ENCODE measurements at places on chromosomes 5 and 9.
A peak's percentile ranks its signal among the peaks of the same experiment; 100 is the strongest.

DNA sequence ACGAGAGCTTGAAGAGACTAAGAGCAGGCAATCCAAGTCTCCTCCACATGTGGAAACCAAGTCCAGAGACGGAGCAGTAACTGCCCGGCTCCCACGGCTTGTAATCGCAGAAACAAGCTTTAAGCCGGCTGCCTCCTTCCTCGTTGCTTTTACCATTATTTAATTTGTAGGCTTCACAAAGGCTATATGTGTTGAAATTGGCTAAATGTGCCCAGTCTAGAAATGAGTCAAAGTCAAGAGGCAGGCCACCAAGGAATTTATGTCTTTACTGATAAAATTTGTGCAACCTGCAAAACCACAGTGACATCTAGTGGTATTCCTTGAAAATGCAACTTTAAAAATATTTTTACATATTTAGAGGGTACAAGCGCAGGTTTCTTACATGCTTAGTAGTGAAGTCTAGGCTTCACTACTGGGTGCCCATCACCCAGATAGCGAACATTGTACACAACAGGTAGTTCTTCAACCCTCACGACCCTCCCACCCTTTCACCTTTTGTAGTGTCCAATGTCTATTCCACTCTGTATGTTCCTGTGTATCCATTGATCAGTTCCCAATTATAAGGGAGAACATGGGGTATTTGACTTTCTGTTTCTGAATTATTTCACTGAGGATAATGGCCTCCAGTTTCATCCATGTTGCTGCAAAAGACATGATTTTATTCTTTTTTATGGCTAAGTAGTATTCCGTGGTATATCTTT, 33.5 kb upstream of the EBF1 start:
- peak; percentile 6 for DNase-seq

- DNase-seq = no peak
These were observed 7.1 kb downstream of the NEK6 start for GRCh38 chr9:124264823-124265233.

GRCh38 chr5:147169901-147170300, 64.9 kb upstream of the STK32A start:
- no peak for DNase-seq

DNA sequence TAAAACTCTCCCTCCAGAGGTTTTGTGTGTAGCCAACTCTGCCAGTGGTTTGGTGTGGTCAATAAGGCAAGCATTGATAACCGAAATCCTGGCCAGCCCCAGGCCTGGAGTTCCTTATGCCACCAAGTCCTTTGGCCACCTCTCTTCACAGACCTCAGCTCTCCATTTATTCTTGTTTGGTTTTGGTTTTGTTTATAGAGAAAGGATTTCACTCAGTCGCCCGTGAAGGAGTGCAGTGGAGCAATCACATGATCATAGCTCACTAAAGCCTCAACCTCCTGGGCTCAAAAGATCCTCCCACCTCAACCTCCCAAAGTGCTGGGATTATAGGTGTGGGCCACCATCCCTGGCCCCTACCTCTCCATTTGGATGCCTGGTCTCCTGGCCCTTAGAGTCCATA, 55.4 kb upstream of the PPARGC1B start:
- DNase-seq = no peak

DNA sequence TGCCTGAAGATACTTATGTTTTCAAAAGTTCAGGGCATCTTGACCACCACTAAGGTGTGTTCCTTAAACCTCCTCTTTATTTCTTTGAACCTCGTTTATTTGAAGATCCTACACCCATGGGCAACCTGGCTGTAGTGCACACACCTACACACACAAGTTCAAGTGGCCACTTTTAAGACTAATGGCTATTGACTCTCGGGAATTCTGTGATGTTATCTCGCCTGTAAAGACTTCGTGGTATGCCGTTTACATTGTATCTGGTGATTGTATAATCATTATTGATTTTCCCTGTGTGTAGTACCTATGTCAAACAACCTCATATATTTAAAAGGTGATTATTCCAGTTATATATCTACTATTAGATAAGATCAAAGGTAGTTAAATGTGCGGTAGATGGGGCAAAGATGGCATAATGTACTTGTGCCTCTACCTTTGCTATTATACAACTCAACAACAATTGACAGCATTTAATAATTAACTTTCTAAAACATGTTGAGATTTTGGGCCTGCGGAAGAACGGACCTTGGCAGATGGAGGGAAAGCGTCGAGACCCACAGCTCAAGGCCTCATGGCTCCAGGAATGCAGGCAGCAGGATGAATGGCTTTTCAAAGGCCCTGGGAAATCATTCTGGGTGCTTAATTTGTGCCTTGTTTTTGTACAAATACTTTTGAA, 51.4 kb upstream of the IRX2 start:
- no peak for DNase-seq

DNA sequence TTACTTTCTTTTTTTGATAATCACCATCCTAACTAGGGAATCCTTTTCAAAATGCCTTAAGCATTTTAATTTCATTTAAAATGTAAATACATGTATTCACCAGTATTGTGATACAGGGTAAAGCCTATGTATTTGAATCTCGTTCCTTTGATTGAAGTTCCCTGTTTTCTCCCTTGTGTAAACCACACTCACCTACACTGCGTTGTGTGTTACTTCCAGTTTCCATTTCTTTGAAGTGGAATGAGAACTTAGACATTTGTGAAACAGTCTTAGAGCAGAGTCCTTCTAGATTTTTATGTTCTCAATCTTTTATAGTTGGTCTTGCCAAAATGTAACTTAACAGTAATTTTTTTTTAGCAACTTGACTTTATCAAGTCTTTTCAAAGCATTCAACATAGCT, 101.4 kb downstream of the ZNF462 start:
- DNase-seq = no peak

DNA sequence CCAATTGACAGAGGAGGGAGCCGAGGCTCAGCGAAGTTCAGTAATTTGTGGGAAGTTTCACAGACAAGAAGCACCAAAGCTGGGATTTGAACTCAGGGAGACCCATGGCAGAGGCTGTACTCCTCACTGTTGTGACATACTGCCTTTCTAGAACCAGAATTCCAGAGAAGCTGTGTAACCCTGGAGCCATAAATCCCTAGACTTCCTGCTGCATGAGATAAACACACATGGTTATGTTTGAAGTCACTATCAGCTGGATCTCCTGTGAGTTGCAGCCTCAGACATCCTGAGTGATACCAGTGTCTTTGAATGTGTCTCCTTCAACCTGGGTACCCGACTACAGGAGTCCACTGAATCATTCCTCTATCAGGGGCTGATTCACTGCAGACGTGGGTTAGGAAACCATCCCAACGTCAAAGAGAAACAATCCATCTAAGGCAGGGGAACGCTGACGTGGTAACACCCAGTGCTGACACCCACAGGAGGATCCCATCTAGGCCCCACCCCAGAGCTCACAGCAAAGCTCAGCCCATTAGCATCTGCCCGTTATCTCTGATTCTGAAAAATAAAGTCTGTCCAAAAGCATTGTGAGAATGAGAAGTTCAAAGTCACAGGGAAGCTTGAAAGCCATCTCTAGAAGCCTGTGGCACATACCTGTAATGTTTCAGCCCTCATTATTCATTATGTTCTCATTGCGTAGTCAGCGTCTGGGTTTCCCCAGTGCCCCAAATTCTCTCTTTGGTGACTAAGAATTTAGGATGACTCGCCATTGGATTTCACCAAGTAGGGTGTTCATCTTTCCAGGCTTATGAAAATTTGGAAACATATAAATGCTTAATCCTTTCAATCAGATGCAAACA, 36.3 kb upstream of the BASP1 start:
- DNase-seq = no peak

GRCh38 chr5:544675-545355, 20.6 kb upstream of the SLC9A3 start:
- DNase-seq = no peak

DNA sequence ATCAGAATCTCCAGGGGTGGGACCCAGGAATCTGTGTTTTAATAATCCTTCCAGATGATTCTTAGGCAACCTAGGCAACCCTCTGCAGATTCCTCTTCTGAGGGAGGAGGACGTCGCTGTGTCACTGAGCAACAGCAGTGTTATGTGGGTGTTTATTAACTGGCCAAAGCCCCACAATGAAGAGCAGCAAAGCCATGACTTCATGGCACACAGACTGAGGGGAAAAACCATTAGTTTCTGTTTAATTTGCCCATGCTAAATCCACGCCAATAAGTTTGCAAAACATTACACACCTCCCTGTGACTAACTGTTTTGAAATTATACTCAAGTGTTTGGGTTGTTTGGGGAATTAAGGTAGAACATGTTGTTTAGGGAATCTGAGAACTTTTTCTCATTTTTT, 83.7 kb upstream of the TMED7 start:
- no peak for DNase-seq

DNA sequence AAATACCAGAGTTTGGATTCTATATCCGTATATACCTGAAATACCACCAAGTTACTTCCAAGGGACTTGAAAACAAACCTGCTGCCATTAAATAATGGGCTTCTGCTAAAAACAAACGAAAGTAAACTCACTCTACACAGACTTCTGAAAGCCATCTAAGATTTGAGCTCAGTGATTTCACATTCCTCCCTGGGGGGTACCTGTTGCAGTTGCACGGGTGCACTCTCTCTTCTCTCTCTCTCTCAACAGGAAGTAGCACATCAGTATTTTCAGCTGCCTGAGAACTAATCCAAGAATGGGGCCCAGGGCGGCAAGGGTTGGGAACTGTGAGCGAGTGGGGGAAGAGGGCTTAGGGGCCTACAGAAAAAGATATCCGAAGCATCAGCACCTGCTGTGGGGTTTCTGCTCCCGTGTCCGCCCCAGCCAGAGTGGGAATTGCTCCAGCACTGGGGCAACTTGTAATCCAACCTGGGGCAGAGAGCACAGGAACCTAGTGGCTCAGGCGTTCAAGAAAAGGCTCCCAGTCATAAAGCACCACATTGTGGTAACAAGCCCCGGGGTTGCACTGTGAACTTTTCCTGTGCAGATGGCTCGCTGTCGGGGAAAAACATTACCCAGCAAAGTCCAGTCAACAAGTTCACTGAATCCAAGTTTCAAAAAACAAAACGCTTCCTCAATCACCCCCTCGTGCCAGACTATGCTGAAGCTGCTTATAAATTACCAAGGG, 99.8 kb downstream of the EFNA5 start:
- no peak for DNase-seq

DNA sequence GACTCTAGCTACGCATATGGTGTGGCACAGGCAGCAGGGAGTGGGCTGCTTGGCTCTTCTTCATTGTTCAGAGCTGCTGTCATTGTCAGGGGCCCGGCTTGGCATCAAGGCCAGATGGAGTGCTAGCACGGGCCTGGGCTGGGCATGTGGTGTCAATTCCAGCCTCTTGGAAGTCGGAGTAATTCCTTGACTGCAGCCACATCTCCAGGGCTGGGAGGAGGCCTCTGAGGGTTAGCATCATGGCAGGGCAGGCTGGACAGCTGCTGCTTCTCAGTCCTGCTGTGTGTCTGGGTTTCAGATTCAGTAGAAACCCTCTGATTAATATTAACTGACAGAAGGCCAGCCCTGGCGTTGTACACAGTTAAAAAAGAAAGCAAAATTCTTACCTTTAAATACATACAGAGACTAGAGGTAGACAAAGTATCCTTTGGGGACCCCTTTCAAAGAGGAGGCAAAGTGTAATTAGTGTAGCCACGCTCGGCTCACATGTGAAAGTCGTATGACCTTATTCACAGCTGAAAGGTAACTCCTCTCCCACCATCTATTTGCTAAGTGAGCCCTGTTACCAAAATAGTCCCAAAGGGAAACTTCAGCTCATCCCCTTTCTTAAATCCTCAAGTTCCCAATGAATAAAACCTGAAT, 126.4 kb downstream of the DOCK2 start:
- DNase-seq = peak; percentile 39

DNA sequence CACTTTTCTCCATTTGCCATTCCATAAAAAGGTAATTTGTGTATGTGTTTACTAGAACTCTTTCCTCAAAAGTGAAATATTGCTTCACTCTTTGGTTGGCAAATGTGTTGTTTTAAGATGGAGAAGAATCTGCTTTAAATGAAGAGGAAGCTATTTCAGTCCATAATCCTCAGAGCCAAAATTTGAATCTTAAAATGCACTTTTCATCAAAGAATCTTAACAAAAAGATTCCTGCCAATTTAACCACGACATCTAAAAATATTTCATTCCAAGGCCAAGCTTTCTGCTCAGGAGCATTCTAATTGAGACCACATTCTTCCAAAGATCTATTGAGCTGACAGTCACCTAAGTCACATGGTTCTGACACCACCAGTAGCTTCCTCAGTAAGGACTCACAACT, 7.5 kb downstream of the GABRB2 start:
- no peak for DNase-seq

- DNase-seq = no peak
These were observed 22.4 kb downstream of the NIPSNAP3B start for GRCh38 chr9:104786293-104786692.

DNA sequence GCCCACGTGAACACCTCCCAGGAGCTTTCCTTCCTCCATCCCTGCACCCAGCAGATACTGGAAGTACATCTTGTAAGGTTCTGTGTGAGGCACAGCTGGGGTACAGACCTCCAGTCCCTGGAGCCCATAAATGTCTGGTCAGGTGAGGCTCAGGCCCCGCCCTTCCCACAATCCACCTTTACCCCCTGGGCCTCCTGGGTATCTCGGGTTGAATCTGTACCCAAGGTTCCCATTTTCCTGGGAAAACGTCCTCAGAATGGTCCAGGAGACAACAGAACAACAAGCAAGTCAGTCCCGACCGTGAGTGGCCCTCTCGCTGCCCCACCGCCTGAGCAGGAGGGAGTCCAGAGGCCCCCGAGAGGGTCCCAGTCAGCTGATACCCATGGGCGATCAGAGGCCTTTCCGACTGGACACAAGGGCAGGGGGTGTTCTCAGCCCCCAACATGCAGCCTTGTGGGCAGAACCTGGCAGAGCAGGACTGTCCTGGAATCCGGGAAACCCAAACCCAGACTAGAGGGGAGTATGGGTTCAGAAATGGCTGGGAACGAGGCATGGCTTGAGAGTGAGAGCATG, 4.3 kb downstream of the SPATA31E1 start:
- no peak for DNase-seq

- no peak for DNase-seq
These were observed 88.4 kb upstream of the CXCL14 start for GRCh38 chr5:135667204-135667603.

GRCh38 chr9:130616451-130616850, 37.1 kb downstream of the FUBP3 start:
- DNase-seq = no peak

- no peak for DNase-seq
These were observed 90.7 kb downstream of the PTCH1 start for GRCh38 chr9:95425910-95426551.

GRCh38 chr5:132313366-132313765, 19.2 kb downstream of the SLC22A4 start:
- no peak for DNase-seq

Data from Ammon's horn (tissue), 1 donor.